ENCODE measurements at places on chromosomes 1 and 21.

DNA sequence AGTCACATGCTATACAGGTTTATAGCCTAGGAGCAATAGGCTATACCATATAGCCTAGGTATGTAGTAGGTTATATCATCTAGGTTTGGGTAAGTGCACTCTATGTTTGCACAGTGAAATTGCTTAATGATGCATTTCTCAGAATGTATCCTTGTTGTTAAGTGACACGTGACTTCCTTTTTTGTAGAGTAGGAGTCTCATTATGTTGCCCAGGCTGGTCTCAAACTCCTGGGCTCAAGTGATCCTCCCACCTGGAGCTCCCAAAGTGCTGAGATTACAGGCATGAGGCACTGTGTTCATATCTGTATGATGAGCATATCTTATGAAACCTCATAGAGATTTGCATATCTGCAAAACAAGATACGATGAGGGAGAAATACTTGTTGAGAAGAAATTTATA, 13.8 kb upstream of the ABCB10 start:
- DNase-seq, result no peak

- DNase-seq, result no peak
These were observed 109.0 kb downstream of the UBE2U start for GRCh38 chr1:64312431-64312830.

DNA sequence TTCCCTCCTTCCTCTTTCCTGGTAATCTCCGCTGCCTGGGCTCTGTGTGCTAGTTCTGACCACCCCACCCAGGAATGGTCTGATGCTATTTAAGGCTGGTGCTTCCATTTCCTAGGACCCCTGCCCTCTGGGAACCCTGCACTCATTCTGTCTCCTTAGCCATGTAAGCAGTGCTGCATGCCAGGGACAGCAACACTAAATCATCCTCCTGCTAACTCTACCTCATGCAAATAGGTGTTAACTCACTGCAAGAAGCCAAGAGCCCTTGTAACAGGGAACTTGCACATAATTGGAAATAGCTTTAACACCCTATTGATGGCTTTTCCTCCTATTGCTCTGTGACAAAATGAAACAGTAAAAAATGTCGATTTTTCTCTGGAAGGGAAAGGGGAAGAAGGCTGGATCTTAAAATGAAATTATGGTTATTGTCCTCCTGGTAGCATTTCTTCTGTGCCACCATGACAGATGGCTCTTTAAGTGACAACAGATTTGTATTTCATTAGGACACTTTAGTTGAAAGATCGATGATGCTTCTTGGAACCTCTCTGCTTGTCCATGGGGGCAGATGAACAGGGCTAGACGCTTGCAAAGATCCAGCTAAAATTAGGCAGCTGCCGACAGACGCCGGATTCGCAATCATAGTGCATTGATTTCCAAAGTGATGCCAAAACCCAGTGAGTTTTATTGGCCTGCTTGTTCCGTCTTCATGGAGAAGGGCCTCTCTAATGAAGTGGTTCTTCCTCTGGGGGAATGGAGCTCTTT, 551.7 kb downstream of the MATN1 start:
- no peak for DNase-seq

GRCh38 chr1:27438621-27439061, 46.2 kb downstream of the GPR3 start:
- DNase-seq, result no peak

DNA sequence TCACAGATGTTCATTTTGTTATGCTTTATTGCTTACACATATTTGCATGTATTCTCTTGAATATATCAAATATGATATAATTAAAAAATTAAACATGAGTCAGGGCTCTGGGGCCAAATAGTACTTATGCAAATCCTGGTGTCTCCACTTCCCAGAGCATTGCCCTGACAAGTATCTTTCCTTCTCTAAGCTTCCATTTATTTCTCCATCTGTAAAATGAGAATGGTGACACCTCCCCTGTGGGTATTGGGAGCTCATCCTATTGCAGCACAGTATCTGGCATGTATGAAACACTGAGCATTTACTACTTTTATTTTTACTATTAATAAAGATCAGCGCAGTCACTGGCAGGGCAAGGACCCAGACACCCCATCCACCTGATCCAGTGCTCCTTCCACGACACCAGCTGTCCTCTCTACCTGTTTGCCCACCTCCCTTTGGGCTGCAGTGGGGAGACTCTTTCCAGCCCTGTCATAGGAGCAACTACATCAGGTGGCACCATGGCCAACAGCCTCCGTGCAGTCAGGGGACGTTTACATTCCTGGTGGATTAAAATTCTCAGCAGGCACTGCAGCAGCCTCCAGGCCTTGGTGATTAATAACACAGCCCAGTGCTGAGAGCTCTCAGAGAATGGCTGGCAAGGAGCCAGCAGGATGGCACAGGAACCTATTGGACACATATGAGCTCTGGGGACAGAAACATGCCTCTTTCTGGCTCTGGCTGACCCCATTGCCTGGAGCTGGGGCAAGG, 113.0 kb downstream of the DMRTB1 start:
- DNase-seq, result no peak

GRCh38 chr1:114359791-114360190, 151.2 kb downstream of the TRIM33 start:
- DNase-seq, result no peak

- DNase-seq, result no peak
These were observed 10.9 kb downstream of the AKNAD1 start for GRCh38 chr1:108845991-108846390.

All from activated CD8-positive, alpha-beta memory T cell treated with anti-CD3 and anti-CD28 coated beads for 1 hour (primary cell).